ENCODE measurements at places on chromosomes 3 and 15.

GRCh38 chr3:175335229-175335628 is 476.1 kb downstream of the NAALADL2 start:
- peak; percentile 47 for DNase-seq

DNA sequence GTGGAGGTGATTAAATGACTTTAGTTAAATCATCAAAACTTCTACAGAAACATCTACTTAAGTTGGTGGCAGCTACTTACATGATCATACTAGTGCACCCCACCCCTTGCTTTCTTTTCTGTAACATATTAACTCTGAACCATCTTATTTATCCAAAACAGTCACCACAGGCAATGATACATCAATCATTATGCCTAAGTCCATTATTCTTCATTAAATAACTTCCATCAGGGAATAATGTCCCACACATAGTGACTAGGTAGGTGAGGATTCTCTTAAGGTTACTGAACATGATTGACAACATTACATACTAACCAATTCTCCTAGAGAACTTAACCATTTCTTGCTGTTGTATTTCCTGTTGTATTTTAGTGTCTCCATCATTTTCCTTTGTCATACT is 210.2 kb downstream of the NR1D2 start:
- DNase-seq: no peak

DNA sequence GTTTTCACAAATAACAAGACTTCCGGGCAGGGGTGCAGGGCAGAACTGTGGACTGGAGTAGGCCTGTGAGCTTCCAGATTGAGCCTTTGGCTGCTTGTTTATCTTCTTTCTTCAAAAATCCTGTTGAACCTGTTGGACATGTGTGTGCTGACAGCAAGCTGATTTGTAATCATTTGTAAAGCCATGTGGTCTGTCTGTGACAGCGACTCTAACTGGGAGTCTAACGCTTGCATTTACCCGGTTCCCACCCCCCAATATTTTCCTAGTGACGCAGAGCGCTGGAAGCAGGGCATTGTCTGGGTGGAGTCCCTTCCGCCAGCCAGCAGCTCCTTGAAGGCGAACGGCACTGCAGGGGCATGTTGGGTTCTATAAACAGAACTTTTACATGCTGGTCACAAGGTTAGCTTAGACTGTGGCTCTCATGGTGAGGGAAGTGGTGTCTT is 85.7 kb upstream of the MYZAP start:
- DNase-seq: peak; percentile 97

GRCh38 chr3:46359733-46360493 is 6.0 kb downstream of the CCR2 start:
- DNase-seq: no peak

DNA sequence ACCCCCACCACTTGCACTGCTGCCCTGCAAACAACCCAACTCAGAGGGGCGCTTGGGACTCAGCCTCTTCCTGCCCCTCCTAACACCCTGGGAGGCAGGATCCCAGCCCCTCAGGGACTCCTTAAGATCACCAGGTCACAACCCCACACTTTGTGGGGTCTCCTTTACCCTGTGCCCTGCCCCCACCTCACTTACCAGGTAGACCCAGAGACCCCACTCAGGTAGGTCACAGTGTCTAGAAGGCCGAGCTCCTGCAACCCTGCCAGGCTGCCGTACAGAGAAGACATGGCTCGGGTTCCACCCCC is 9.1 kb downstream of the PLA2G4F start:
- no peak for DNase-seq

DNA sequence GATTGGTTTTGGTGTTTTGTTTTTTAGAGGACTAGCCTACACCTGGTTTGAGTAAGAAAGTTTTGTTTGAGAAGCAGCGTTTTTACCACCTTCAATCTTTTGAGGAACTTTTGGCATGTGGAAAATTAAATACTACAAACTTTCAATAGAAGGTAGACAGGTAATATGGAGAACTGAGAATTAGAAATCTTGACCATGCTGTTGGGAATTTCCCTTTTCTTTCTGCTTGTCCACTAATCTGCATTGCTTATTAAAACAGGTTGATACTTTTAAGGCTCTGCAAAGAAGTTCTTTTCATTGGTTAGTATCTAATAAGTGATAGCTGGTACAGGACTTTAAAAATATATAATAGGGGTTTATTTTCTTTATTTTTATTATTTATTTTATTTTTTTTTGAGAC is 31.9 kb downstream of the UBE2E1 start:
- no peak for DNase-seq

GRCh38 chr3:43919029-43919428 is 228.3 kb downstream of the ABHD5 start:
- DNase-seq: no peak

DNA sequence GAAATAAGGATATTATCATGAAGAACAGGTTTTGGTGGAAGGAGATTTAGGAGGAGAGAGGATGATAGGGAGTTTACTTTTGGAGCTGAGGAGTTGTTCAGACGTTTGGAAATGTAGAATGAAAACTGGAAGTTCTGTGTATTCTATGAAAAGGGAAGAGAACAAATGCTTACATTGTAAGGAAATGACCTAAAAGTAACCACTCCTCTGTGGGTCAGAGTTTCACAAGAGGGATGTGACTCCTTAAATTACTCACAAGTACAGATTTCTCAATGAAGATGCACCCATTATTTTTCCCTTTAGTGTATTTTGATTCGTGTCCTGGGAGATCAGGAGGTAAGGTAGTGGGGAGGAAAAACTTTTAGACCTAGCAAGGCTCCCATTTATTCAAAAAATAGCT is 4.0 kb downstream of the RNF13 start:
- DNase-seq: no peak

GRCh38 chr15:101570241-101570640 is 80.7 kb upstream of the PCSK6 start:
- DNase-seq: no peak

- no peak for DNase-seq
Observed at GRCh38 chr3:97957617-97958311, 14.5 kb downstream of the RIOX2 start.

DNA sequence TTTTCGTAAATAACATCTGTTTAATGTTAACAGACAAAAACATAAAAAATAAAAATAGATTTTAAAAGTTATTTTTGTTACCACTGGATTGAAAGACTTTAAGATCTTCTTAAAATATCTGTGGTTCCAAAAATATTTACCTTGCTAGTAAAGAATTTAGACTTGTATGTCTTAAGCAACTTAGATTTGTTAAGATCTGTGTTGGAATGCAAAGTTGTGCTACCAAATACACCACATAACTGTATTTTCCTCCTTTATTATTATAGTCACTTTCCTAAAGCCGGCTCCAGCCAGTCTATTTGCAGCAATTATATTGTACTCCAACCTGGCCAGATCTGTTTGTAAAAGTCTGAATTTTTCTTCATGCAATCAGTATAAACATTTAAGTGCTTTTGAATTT is 63.7 kb downstream of the SPRED1 start:
- DNase-seq: no peak

- no peak for DNase-seq
Observed at GRCh38 chr3:140152851-140153639, 218.1 kb downstream of the CLSTN2 start.

- DNase-seq: no peak
Observed at GRCh38 chr3:193831495-193832455, 238.8 kb downstream of the OPA1 start.

GRCh38 chr3:16381426-16381825 is 116.4 kb downstream of the OXNAD1 start:
- DNase-seq: no peak

DNA sequence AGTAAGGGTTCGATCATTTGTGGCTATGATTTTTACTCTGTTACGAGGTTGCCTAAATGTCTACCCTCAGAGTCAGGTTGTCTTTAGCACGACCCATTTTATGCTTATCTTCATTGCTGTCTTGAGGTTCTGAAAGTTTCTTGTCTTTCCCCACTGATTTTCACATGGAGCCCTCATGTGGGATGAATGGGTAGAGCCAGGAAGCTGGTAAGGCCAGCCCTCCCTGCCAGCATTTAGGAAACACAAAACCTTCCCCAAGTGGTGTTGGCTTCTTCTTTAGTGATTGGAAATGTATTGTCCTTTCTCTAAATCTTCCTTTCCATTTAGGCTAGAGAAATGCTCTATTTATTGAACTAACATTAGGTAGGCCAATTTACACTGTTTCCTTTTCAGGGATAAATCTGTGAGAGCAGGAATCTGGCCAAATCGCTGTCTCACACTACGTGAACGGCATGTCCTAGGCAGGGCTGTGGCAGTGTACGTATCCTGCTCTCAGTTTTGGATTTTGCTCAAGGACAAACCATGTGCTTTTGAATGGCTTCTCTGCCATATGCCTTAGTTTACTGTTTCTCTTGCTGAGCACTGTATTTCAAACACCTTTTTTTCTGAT is 43.7 kb downstream of the MYZAP start:
- no peak for DNase-seq

GRCh38 chr3:127518456-127519081 is 72.0 kb downstream of the TPRA1 start:
- DNase-seq: no peak

DNA sequence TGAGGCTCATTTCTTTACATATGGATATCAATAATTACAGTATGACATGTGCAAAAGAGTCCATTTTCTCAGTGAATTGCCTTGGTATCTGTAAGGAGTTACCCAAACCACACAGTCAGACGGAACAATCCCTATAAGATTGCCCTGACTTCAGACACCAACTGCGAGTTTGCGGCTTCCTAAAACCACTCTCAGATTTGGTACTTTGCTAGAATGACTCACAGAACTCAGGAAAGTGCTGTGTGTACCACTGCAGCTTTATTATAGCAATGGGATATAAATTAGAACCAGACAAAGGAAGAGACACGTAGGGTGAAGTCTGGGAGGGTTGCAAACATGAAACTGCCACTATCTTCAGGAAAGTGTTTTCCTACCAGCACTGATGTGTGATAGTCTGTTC is 45.8 kb upstream of the ATP13A3 start:
- no peak for DNase-seq

DNA sequence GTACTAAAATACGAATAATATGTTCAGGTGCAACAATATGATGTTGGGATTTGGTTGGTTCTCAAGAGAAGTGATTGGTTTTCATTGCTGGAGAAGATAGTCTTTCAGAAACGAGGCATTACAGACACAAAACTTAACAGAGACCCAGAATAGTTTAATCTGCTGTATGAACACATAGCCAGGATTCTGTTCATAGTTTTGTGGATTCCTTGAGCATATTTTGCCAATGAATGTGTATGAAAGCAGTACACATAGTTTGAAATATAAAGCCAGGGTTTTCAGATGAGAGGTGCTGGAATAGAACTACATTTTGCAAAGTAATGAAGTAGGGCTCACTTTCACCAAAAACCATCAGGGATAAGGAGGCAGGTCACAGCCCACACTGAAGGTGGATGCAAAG is 5.7 kb upstream of the MCTP2 start:
- no peak for DNase-seq

- DNase-seq: no peak
Observed at GRCh38 chr15:71476823-71477222, 333.5 kb upstream of the NR2E3 start.

- no peak for DNase-seq
Observed at GRCh38 chr3:64988188-64988587, 300.4 kb upstream of the ADAMTS9 start.

GRCh38 chr15:46735115-46735514 is 982.2 kb upstream of the SEMA6D start:
- DNase-seq: no peak

- DNase-seq: no peak
Observed at GRCh38 chr15:39624806-39625205, 43.9 kb downstream of the THBS1 start.

DNA sequence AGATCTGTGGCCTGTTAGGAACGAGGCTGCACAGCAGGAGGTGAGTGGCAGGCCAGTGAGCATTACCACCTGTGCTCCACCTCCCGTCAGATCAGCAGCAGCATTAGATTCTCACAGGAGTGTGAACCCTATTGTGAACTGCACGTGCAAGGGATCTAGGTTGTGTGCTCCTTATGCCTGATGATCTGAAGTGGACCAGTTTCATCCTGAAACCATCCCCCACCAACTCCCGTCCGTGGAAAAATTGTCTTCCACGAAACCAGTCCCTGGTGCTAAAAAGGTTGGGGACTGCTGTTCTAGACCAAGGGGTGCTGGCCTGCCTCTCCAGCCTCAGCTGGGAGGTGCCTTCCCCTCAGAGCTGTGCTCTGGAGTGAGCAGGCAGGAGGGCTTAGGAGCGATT is 61.4 kb downstream of the RPLP1 start:
- no peak for DNase-seq

- DNase-seq: peak; percentile 8
Observed at GRCh38 chr15:41511899-41512369, 1.7 kb downstream of the LTK start.

GRCh38 chr3:52769786-52770455 is 819 bp downstream of the NEK4 start:
- no peak for DNase-seq

- no peak for DNase-seq
Observed at GRCh38 chr15:35697549-35698299, 151.8 kb upstream of the DPH6 start.

DNA sequence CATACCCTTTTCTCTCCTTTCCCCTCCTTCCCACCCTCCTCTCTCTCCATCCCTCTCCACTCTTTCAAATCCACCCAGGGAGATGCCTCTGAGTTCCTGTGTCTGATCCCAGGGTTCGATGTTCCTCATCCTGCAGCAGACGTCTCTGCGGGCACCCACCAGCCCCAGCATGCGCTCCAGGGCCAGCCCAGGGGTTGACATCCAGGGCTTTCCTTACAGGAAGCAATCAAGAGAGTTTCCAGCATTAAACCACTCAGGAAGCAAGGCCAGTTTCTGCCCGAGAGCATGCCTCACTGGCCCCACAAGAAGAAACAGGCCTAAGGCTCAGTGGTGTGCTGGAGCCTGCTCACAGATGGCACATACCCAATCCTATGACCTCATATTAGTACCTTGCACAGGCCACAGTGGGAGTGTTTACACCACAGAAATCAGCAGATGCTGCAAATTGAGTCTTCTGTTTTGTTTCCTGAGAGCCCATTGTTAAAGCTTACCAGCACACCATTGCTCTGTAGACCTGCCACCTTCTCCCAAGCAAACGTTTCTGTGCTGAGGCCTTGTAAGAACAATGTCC is 13.2 kb downstream of the SLC6A1 start:
- DNase-seq: no peak

GRCh38 chr3:146181216-146181615 is 20.2 kb upstream of the PLOD2 start:
- DNase-seq: no peak

DNA sequence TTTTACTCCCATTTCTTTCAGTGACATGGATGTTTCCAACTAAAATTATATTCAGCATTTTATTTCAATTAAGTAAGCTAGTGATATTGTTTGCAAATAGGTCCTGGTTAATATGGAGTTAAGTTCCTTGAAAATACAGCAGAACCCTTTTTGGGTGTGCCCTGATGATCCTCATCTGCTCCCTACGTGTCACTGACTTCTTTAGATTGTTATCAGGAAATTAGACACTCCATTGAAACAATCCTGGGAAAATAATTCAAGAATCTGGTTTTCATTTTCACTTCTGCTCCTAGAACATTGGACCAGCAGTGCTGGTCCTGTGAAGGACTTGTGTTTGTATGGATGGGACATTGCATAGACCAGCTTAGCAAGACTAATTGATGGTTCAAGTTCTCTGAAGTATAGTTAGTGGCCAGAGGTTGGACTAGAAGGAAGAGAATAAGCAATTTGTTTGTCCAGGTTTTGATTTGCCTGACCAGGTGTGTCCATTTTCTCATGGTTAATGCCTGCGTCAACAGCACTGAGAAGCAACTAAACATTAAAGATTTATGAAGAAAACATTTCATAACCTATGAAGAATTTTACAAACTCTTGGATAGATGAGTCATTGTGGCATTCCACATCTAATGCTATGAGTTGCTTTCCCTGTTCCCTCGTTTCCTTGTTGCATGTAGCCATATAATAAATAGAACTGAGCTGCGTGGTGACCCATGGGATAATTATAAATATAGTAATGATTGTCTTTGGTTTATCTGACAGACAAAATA is 95.8 kb downstream of the ZPLD1 start:
- DNase-seq: no peak

Measured in NCI-H510A treated with DMSO at 0.1 percent for 48 hours (cell line).